ENCODE measurements at places on chromosomes 11 and 22. TPM values are rescaled to one million over a fixed set of nuclear protein-coding genes. Genes with fewer than 3 reads are reported as not detected.
A peak's percentile ranks its signal among the peaks of the same experiment; 100 is the strongest.

Gene MOGAT2
- total RNA-seq = not detected

DNA sequence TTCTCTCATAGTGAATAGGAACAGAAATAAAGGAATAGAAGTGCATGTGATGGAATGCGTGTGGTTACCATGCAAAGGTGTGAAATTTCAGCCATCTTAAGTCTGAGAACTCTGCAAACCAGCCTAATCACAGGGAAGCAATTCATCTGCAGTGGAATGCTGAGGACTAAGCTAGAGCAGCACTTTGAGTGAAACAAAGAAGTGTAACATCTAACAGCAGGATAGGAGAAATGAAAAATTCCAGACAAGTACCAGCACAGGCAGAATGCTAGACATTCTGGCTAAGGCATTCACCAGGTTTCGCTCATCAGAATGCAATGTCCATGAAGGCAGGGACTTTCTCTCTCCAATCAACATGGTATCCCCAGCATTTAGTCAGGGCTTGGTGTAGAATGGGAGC is 41.2 kb upstream of the SLC36A4 start:
- H3K27ac ChIP-seq = no peak overlapping the region
- H3K4me3 ChIP-seq = no peak overlapping the region
- H3K27me3 ChIP-seq = peaks cover 5% of the 10 kb centered on the region
- no peaks in the 10 kb centered on the region for H3K4me1 ChIP-seq
- no peaks in the 10 kb centered on the region for H3K36me3 ChIP-seq

Gene GP1BB
- 1.8 TPM for total RNA-seq

GRCh38 chr11:1476940-1477736 is 9.4 kb downstream of the MOB2 start:
- no peaks in the 10 kb centered on the region for H3K36me3 ChIP-seq
- no peaks in the 10 kb centered on the region for H3K4me1 ChIP-seq
- H3K27me3 ChIP-seq = no peaks in the 10 kb centered on the region
- H3K4me3 ChIP-seq = no peak overlapping the region
- no peak overlapping the region for H3K27ac ChIP-seq
- no peak for DNase-seq

GRCh38 chr11:1936072-1936780 is 10.9 kb upstream of the MRPL23 start:
- DNase-seq = no peak
- no peaks in the 10 kb centered on the region for H3K36me3 ChIP-seq
- no peaks in the 10 kb centered on the region for H3K4me1 ChIP-seq
- H3K4me3 ChIP-seq = no peak overlapping the region
- no peak overlapping the region for H3K27ac ChIP-seq

GRCh38 chr11:75823415-75823814 is 8.4 kb downstream of the UVRAG start:
- no peaks in the 10 kb centered on the region for H3K36me3 ChIP-seq
- H3K27ac ChIP-seq = no peak overlapping the region
- no peak overlapping the region for H3K4me3 ChIP-seq
- no peak for DNase-seq

GRCh38 chr11:100791860-100792259 is 104.8 kb downstream of the ARHGAP42 start:
- H3K27me3 ChIP-seq = no peaks in the 10 kb centered on the region
- no peaks in the 10 kb centered on the region for H3K4me1 ChIP-seq
- H3K36me3 ChIP-seq = no peaks in the 10 kb centered on the region
- no peak overlapping the region for H3K4me3 ChIP-seq
- no peak overlapping the region for H3K27ac ChIP-seq
- DNase-seq = no peak

- DNase-seq = peak; percentile 97
- H3K4me1 ChIP-seq = peaks cover 50% of the 10 kb centered on the region
- H3K4me3 ChIP-seq = no peak overlapping the region
- H3K27ac ChIP-seq = peak overlapping the region; percentile 79
- peaks cover 17% of the 10 kb centered on the region for H3K36me3 ChIP-seq
- no peaks in the 10 kb centered on the region for H3K27me3 ChIP-seq
Observed at GRCh38 chr22:37752189-37753087, 55.3 kb upstream of the GCAT start.

Gene WNT7B
- under 0.01 TPM for total RNA-seq

DNA sequence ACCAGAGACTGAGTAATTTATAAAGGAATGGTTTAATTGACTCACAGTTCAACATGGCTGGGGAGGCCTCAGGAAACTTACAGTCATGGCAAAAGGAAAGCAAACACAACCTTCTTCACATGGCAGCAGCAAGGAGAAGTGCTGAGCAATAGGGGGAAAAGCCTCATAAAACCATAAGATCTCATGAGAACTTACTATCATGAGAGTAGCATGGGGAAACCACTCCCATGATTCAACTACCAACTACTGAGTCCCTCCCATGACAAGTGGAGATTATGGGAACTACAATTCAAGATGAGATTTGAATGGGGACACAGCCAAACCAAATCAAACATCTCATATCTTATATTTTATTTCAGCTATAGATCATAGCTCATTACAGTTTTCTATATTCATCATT is 33.0 kb downstream of the GRIA4 start:
- no peak for DNase-seq
- no peaks in the 10 kb centered on the region for H3K27me3 ChIP-seq
- H3K4me3 ChIP-seq = no peak overlapping the region
- no peaks in the 10 kb centered on the region for H3K36me3 ChIP-seq
- no peak overlapping the region for H3K27ac ChIP-seq

Gene PKNOX2
- 1.0 TPM for total RNA-seq

Gene SHISA8
- not detected for total RNA-seq

- DNase-seq = no peak
- peaks cover 6% of the 10 kb centered on the region for H3K4me1 ChIP-seq
Observed at GRCh38 chr11:12315024-12315423, 62.3 kb upstream of the PARVA start.

DNA sequence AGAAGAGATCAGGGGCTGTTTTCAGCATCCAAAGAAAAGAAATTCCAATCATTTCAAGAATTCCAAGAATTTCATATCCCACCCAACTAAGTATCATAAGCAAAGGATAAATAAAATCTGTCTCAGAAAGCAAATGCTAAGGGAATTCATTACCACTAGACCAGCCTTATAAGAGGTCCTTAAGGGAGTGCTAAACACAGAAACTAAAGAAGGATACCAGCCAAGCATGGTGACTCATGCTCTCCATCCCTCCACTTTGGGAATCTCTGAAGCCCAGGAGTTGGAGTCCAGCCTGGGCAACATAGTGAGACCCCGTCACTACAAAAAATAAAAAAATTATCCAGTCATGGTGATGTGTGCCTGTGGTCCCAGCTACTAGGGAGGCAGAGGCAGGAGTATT is 17.8 kb downstream of the FADD start:
- H3K36me3 ChIP-seq = no peaks in the 10 kb centered on the region
- DNase-seq = peak; percentile 59
- no peak overlapping the region for H3K27ac ChIP-seq
- H3K4me3 ChIP-seq = no peak overlapping the region
- no peaks in the 10 kb centered on the region for H3K4me1 ChIP-seq

Gene THOC5
- total RNA-seq = 47.8 TPM

Gene FGF19
- not detected for total RNA-seq

- no peak overlapping the region for H3K27ac ChIP-seq
- no peak overlapping the region for H3K4me3 ChIP-seq
- H3K4me1 ChIP-seq = no peaks in the 10 kb centered on the region
- no peak for DNase-seq
- H3K36me3 ChIP-seq = no peaks in the 10 kb centered on the region
Observed at GRCh38 chr11:118838905-118839553, 44.7 kb upstream of the CXCR5 start.

DNA sequence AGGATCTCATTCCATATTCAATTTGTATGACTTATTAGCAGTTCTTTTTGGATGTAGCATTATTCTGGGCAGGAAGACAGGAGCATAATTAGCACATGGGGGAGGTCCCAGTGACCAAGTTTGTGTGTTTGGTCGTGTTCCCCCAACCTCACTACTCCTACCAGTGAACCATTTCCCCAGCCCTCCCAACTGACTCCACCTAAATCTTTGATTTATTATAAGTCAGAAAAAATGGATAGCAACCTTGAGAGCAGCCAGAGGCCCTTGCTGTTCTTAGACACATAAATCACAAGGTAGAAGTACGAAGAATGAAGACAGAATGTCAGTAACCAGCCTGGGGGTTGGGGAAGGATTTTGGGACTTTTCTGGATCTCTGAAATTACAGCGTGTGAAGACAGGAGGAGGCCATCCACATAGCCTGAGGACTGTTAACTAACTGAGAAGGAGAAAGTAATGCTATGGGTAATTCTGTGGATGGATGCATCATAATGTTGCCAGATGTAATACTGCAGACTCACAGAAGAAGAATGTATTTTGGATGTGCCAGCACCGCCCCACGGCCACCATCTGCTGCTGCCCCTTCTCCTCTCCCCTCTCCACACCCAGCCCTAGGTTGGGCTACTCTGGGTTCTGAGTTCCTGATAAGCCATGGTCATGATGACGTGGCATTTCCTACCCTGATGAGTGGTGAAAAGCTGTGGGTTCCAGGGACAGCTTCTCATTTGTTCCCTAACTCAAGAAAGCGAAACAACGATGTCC is 124.3 kb upstream of the TTC12 start:
- no peak overlapping the region for H3K4me3 ChIP-seq
- H3K4me1 ChIP-seq = no peaks in the 10 kb centered on the region
- no peaks in the 10 kb centered on the region for H3K36me3 ChIP-seq
- peak; percentile 97 for DNase-seq
- H3K27me3 ChIP-seq = no peaks in the 10 kb centered on the region
- peak overlapping the region; percentile 44 for H3K27ac ChIP-seq

DNA sequence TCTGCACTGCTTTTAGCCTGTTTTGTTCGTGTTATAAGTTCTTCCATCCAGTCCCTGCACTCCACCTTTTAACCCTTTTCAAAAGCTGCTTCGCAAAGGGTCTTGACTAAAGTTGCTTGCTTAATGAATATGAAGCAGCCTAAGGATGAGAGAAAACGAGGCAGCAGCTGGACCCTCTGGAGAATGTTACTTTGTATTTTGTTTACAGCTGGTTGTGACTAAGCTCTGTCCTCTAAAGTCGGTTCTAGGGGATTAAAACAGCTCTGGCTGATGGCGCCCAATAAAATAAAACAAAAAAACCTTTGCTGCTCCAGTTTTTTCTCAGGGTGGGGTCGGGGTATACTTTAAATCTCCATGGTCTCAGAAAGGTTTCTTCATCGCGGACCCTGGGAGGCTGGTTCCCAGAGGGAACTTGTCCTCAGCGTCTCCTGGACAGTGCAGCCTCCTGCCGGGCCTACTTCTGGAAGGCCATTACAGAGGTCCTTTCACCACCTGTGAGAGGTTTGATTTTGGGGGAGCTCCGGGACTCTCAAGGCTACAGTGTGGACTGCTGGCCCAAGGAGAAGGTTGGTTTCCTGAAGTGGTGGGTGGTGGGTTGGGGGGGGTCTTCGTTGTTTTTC is 836 bp upstream of the RBM4 start:
- peak overlapping the region; percentile 49 for H3K27ac ChIP-seq
- H3K4me3 ChIP-seq = peak overlapping the region; percentile 49
- H3K27me3 ChIP-seq = no peaks in the 10 kb centered on the region
- peaks cover 5% of the 10 kb centered on the region for H3K4me1 ChIP-seq
- no peak for DNase-seq

GRCh38 chr11:69615545-69616278 is 25.2 kb upstream of the CCND1 start:
- no peak overlapping the region for H3K27ac ChIP-seq
- no peak for DNase-seq
- no peak overlapping the region for H3K4me3 ChIP-seq
- no peaks in the 10 kb centered on the region for H3K36me3 ChIP-seq

Gene TENM4
- total RNA-seq = 48.4 TPM

DNA sequence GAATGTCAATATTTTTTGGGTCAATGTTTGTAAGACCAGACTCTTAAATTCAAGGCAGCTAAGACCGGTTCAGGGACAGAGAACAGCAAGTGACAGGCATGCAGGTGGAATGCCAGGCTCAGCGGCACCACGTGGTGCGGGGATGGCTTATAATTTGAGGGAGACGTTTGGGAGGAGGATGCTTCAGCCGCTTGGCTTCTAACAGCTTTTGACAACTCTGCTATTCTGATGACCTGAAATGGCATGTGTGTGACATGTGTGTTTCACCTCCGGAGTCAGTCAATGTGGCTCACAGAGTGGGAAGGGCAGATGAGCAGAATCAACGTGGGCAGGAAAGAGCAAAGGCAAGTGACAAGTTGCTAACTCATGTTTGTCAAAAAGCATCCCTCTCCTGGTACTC is 228.3 kb downstream of the KIRREL3 start:
- no peak overlapping the region for H3K4me3 ChIP-seq
- no peaks in the 10 kb centered on the region for H3K4me1 ChIP-seq
- no peak overlapping the region for H3K27ac ChIP-seq
- H3K36me3 ChIP-seq = no peaks in the 10 kb centered on the region
- no peaks in the 10 kb centered on the region for H3K27me3 ChIP-seq

GRCh38 chr22:46797355-46797754 is 34.9 kb downstream of the TBC1D22A start:
- H3K4me1 ChIP-seq = no peaks in the 10 kb centered on the region
- no peak overlapping the region for H3K27ac ChIP-seq
- peaks cover 10% of the 10 kb centered on the region for H3K36me3 ChIP-seq
- DNase-seq = peak; percentile 54

DNA sequence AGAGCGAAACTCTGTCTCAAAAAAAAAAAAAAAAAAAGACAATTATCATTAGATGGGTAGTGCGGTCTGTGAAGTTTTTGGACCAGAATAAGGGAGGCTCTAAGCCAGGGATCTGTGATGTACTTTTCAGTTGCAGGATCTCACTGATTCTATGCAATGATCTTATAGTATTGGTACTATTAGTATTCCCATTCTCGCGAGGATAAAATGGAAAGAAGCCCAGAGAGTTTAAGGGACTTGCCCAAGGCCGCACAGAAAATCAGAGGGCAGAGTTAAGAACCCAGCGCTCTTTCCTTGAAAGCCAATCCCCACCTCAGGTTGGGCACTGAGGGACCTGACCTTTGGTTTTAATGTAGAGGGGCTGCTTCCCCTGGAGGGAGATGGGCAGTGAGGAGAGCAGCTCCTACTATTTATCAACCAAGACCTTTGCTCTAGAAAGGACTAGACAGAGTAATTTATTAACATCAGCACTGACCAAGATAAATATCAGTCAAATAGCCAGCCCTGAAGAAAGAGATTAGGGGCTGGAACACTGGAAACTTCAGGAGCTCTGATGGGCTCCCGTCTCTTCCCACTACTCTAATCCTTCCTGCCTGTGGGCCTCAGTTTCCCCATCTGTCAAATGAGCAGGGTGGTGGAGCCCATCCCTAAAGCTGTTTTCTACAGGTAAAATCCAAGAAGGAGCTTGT is 6.0 kb downstream of the NIPSNAP1 start:
- H3K27me3 ChIP-seq = no peaks in the 10 kb centered on the region
- H3K4me3 ChIP-seq = no peak overlapping the region
- no peaks in the 10 kb centered on the region for H3K4me1 ChIP-seq
- H3K27ac ChIP-seq = no peak overlapping the region
- DNase-seq = no peak
